NCI-H187 (cell line): ENCODE measurements at places on chromosomes 12 and 14.

DNA sequence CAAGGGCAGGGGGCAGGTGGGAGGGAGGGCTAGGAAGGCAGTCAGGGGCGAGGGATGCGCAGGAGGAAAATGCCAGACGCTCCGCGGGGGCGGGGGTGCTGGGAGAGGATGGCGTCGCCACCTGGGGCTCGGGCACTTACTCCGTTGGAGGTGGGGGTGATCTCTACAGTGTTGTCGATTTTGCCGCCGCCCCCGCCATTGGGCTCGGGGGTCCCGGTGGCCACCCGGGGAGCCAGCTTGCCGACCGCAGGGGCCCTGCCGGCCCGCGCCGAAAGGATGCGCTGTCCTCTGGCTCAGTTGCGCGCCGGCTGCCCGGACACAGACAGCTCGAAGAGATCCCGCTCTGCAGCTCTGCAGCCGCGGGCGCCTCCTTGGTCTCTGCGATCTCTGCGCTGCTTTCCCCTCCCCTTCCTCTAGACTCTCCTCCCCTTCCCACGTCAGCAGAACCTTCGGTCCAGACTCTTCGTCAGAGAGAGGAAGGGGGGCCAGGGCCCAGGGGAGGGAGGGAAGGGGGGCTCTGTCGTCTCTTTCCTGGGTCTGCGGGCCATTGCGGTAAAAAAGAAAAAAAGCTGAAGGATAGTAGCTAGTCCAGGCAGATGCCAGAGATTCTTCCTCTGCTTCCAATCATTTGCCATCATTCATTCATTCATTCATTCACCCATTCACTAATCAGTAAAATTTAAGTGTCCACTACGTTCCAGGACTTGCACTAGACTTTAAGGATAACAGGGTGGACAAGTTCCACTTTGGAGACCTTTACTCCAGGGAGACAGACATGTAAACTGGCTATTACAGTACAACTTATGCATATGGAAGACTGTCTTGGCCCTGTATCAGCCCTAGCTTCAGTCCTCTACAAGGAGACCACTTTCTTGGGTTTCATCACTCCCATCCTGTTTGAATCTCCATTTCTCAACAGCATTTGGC, at the start of gene SLC22A17:
Gene SLC22A17 (minus strand): TSS at position 382 of the 927 bp plus-strand sequence.
- no peak for DNase-seq

DNA sequence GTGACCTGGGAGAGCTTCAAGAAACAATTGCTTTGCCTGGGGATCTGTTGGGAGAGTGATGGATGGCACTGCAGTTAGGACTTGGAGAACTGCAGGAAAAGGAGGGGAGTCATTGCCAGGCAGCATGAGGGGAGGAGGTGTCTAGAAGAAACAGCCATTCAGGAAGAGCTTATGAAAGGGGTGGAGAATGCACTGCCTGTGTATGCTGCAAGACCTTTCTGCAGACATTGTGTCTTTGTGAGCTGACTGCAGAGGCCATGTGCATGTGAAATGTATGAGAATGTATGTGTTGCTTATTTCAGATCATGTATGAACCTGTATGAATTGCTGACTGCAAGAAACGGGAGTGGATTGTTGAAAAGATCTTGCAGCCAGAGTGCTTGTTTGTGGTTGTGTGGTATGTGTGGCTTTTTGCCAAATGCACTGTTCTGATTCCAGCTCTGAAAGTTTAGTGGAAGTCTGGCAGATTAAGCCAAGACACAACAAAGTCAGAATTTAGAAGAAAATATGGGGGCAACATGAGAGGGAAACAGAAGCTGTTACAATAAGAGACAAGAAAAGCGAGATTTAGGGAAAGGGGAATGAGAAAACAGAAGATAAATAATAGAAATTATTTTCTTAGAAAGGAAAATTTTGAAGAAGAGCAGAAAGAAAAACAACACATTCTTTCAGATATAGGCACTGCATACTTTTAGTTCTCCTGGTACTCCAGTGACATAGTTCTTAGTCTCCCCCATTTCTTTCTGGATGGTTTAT, 9.8 kb upstream of the RIMKLB start:
- DNase-seq: no peak

DNA sequence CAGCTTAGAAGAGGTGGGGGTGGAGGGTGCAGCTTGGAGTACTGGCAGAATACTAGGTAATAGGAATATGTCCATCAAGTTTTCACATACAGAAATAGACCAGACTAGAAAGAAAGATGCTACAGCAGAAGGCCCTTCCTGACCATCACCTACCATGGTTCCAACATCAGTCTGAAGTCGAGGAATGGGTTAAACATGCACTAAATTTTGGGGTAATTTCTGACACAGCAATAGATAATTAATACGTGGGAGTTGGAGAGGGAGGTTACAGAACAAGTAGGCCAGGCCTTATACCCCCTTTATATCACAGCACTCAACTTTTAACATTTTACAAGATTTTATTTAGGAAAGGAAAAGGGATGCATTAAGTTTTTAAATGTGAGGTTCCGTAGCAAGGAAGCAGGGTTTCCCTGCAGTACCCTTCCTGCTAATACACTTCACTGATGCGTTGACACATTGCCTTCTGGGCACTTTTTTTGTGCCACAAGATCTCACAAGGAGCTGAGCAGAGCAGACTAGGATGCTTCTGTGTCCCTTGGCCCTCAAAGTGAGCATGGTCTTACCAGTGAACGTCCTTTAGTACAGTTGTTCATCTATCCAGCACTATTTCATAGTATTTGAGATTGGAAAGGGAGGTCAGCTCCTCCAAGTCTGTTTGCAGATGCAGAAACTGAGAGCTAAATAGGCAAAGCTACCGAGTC, 50.8 kb downstream of the EID3 start:
- DNase-seq: no peak

DNA sequence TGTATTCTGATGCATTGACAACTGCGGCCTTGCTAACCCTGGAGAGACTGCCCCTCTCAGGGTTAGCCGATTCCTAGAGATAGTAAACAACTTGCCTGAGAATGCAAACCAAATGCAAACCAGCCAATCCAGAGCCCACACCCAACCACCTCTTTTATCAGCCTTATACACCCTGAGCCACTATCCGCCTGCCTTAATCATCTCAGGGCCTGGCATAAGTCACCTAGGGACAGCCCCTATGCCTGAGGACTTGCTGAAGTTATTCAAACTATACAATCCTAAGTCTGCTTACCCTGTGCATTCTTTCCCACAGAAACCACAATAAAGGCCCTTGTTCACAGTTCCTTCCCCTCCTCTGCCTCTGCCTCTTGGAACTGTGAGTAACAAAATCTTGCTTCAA, 177.2 kb downstream of the KCNA5 start:
- no peak for DNase-seq

DNA sequence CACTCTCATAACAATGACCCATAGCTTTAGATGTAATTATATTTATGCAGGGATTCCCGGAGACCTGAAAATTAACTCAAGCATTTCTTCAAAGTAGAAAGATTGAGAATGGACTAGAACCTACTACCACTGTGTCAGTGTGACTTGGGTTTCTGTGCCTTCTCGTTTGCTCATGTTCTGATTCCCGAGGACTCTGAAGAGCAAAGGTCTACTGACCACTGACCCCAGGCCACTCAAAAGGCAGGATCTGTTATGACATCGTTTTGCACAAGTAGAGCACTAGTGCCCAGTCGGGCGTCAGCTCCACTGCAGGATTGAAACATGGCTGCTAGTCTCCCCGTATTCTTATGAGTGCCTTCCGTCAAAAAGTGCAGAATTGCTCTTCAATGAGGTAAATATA, 53.8 kb upstream of the DHRS4 start:
- DNase-seq: no peak

GRCh38 chr12:120988658-120989057, 10.3 kb downstream of the HNF1A start:
- DNase-seq: no peak

GRCh38 chr12:88141425-88141773, 489 bp downstream of the CEP290 start:
- no peak for DNase-seq

- no peak for DNase-seq
Measured at GRCh38 chr14:65164068-65164824, 61.9 kb upstream of the MAX start.
